Body of pancreas (tissue), 4 donors: ENCODE measurements at places on chromosomes 1 and 21.
A peak's percentile ranks its signal among the peaks of the same experiment; 100 is the strongest.

GRCh38 chr1:244341455-244342450 is 110.0 kb downstream of the ADSS2 start:
- peak; percentile 11 for DNase-seq

- no peak for DNase-seq
Observed at GRCh38 chr1:17293681-17294425, 14.1 kb upstream of the PADI4 start.

DNA sequence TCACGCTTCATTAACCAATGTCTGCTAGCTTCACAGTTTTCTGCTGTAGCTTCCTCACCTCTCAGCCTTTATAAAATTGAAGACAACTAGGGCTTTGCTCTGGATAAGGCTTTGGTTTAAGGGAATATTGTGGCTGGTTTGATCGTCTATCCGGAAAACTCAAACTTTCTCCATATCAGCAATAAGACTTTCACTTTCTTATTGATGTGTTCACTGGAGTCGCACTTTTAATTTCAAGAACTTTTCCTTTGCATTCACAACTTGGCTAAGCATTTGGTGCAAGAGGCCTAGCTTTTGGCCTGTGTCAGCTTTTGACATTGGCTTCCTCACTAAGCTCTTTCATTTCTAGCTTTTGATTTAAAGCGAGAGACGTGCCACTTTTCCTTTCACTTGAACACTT is 12.9 kb downstream of the COA6 start:
- DNase-seq = no peak

GRCh38 chr1:228898582-228898992 is 163.3 kb downstream of the RHOU start:
- DNase-seq = peak; percentile 38

DNA sequence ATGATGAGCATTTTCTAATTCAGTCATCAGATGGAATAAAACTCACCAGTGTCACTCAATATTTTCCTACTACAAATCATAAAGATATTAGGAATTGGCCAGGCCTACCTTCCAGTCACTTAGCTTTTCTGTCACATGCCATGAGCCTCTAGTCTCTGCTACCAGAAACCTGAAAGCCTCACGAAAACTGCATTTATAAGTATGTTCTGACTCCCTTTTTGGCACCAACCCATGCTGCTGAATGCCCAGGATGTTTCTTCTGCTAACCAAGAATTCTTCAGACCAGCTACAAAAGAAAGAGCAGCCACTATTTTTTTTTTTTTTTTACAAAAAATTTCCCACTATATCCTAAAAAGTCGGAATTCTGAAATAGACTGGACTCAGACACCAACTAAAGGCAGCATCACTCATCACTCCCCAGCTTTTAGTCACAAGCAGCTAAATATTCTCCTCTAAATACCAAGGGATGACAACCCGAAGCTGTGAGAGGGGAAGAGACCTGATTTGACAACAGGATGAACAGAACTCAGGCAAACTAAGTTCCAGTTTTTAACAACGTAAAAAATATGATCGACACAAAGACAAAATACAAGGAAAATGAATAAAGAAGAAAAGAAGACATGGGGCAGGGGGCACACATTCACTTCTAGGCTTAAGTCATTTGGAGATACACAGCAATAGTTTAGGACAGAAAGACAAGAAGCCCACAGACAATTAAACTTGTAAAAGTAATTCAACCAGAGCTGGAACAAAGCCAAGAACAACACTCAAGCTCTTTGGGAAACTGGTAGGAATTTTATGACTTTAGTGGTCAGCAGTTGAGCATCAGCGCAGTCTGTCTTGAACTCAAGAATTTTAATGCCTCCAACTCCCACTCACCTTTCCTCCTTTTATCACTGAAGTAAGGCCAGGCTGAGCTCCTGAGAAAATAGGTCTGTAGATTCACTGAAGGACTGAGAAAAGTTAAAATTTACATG is 1.7 kb downstream of the DCAF8 start:
- DNase-seq = no peak

GRCh38 chr1:46675549-46676314 is 4.1 kb downstream of the TEX38 start:
- no peak for DNase-seq

DNA sequence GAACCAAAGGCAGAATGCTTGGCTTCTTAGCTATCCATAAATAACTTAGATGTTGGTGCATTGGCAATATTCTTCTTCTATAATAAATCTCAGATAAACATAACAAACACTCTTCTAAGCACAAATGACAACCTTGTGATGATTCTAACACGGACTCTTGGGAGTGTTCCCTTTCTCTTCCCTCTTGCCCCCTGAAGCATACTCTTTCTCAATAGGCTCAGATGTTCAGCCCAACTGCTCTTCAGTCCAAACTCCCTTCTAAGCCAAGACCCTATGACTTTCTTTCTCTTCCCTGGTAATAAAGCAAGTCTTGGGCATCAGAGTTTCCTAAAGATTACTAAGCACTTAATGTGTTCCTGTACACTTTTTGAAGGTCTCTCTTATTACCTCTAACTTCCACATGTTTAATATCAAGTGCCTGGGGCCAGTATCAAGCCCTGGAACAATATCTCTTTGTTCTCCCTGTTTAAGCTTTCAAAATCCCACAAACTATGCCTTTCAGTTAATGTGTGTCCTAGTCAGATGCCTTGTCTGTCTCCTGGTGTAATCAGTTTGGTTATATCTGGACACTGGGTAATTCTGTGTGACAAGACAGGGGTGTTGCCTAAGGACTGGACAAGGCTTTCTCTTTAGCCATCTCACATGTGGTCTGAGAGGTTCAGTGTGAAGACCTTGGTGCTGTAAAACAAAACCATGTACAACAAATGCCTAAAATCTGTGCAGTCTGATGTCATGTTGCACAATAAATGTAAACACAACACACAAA is 92.9 kb upstream of the IVNS1ABP start:
- DNase-seq = no peak

DNA sequence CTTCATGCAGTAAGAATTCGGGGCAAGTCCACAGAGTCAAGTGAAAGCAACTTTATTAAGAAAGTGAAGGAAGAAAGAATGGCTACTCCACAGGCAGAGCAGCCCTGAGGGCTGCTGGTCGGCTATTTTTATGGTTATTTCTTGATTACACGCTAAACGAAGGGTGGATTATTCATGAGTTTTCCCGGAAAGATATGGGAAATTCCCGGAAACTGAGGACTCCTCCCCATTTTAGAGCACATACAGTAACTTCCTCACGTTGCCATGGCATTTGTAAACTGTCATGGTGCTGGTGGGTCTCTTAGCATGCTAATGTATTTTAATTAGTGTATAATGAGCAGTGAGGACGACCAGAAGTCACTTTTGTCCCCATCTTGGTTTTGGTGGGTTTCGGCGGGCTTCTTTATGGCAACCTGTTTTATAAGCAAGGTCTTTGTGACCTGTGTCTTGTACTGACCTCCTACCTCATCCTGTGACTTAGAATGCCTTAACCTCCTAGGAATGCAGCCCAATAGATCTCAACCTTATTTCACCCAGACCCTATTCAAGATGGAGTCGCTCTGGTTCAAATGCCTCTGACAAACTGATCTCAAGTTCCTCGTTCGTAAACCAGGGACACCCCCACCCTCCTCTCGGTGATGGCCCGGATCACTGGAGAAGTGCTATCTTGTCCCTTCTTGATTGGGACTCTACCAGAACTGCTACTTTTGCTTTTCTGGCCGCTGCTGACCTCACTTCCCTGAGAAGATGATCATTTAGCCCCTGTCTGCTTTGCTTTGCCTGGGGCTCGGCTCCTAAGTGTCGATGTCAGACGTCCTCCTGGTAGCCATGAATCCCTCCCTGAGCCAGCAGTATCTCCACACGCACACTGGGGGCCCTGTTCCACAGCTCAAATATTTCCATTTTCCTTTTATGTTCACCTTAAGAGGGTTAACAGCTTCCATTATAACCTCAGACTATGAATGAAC is 48.8 kb downstream of the CLSTN1 start:
- no peak for DNase-seq

GRCh38 chr1:222772996-222773379 is 36.0 kb downstream of the FAM177B start:
- DNase-seq = no peak
